ENCODE measurements at places on chromosomes 2 and 18. TPM values are rescaled to one million over a fixed set of nuclear protein-coding genes. Genes with fewer than 3 reads are reported as not detected.

DNA sequence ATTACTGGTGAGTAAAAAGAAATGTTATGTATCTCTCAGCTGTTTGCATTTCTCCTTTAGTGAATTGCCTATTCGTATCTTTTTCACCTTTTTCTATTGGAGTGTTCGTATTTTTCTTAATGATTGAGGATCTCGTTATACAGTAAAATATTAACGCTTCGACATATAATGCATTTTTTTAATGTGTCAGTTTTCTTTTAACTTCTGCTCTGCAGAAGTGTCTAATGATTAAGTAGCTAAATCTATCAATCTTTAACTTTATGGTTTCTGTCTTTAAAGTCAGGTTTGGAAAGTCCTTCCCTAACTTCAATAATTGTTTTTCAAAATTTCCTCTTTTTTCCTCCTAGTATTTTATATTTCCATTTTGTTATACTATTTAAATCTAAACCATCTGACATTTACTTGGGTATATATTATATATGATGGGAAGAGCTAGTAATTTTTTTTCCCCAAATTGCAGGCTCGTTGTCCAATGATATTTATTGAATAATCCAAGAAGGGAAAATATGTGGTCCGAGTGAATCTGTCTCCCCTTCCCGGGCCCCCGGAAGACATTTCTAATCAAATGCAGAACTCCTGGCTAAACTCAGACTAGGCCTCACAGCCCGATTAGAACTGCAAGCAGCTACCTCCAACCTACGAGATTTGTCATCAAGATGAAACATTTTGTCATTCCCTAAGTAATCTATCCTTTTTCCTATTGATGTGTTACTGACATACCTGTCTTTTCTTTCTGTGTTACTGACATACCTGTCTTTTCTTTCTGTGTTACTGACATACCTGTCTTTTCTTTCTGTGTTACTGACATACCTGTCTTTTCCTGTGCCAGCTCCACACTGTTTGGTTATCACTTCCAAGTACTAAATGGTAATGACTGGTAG is 17.2 kb downstream of the PCBP1 start:
- no peak for DNase-seq

DNA sequence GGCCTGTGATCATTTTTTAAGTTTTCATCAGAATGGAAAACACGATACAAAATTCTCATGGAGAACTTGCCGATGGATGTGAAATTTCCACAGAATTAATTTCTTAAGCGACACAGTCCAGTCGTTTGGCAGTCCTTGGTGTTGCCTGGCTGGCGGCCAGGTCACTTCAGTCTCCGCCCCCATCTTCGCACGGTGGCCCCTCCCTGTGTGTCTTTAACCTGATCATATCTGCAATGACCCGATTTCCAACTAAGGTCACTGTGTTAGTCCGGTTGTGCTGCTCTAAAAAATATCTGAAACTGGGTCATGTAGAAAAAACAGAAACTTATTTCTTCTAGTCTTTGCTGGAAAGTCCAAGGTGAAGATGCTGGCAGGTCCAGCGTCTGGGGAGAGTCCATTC is 44.5 kb upstream of the COPS8 start:
- no peak for DNase-seq

DNA sequence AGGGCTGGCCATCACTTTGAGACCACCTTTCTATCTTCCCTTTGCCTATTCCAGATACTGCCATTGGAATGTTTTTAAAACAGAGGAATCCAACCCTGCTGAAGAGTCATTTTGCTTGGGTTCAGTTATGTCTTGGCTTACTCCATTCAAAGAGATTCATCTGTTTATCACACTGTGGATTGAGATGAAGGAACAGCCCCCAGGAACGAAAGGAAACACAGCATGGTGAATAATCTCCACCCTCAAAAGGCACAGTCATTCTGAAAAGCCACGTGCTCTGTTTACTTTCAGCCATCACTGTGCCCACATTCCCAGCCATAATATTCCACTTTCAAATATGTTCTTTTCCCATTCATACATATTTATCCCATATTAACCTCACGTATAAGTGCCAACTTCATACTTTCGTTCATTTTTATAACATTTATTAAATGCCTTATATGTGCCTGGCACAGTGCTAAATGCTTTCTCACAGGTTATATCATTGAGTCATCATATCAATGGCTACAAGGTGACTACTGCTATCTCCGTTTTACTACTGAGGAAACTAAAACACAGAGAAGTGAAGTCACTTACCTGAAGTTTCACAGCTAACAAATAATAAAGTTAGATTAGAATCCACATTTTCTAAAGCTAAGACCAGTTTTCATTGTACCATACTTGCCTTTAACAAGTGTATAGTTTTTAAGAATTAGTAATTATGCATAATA is 143.6 kb downstream of the OSR1 start:
- DNase-seq, result no peak

Gene INO80D
- total RNA-seq, result 23.1 TPM
